ENCODE measurements at places on chromosomes 3 and 15. TPM values are rescaled to one million over a fixed set of nuclear protein-coding genes. Genes with fewer than 3 reads are reported as not detected.

LEKR1 gene
- total RNA-seq, result 1.2 TPM

BCHE gene
- not detected for total RNA-seq

SAXO2 gene
- total RNA-seq, result 6.5 TPM

LIPH gene
- total RNA-seq, result 0.16 TPM

LRRC15 gene
- not detected for total RNA-seq

WNT7A gene
- total RNA-seq, result 0.18 TPM

SERPINI1 gene
- 8.5 TPM for total RNA-seq

MUSTN1 gene
- 5.3 TPM for total RNA-seq

PLS1 gene
- total RNA-seq, result 2.6 TPM

Measured in natural killer cell (primary cell).